Activated T-cell treated with anti-CD3 and anti-CD28 coated beads, Interleukin-2, amount 50 U/mL, for 4 hours (primary cell): ENCODE measurements at places on chromosomes 2 and 18. TPM values are rescaled to one million over a fixed set of nuclear protein-coding genes. Genes with fewer than 3 reads are reported as not detected.

CAPN13 gene
- 0.08 TPM for total RNA-seq

DNA sequence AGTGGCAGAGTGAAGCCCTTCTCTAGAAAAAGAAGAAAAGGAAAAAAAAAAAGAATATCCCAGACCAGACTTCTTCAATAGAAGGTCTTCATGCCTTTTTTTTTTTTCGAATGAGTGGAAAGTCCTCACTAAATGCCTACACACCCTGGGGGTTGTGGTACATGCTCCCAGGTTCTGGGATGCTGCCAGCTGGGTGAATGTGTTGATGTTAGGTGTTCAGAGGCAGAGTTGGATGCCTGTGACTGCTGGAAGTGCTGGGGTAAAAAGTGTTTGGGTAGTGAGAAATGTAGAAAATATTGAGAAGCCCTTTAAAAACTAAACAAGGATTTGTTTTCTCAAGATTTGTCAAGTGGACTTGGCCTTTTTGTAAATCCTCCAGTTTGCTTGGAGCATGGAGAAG is 318.6 kb downstream of the SLC4A3 start:
- no peak for DNase-seq

GRCh38 chr2:138137949-138138348 is 173.7 kb downstream of the HNMT start:
- no peak for DNase-seq

RFX8 gene
- total RNA-seq = not detected

SAG gene
- total RNA-seq = not detected

ZNF804A gene
- total RNA-seq = not detected

DNA sequence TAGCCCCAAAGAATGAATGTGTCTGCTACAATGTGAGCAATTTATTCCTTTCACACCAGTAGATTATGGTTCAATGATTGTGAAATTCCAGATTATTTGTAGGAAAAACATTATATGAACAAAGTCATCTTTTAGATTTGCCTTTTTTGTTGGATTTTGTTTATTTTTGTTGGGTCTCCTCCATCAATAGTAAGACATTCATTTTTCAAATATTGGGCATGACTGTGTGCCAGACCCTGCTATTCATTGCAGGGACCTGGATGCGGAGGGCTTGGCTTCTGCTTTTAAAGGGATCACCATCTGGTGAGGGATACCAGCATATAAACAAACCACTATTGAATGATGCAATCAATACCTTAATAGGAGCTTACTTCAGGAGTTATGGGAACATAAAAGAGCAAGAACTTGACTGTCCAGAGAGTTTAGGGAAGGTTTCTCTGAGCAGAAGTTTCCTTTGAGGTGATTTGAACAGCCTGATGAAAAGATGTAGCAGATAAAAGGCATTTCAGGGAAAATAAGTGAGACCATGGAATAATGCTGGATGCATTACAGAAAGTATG is 486.7 kb downstream of the EPHA4 start:
- DNase-seq = no peak

GIGYF2 gene
- total RNA-seq = 53.7 TPM

GRCh38 chr18:30945761-30946160 is 96.8 kb downstream of the DSC3 start:
- DNase-seq = no peak

DNA sequence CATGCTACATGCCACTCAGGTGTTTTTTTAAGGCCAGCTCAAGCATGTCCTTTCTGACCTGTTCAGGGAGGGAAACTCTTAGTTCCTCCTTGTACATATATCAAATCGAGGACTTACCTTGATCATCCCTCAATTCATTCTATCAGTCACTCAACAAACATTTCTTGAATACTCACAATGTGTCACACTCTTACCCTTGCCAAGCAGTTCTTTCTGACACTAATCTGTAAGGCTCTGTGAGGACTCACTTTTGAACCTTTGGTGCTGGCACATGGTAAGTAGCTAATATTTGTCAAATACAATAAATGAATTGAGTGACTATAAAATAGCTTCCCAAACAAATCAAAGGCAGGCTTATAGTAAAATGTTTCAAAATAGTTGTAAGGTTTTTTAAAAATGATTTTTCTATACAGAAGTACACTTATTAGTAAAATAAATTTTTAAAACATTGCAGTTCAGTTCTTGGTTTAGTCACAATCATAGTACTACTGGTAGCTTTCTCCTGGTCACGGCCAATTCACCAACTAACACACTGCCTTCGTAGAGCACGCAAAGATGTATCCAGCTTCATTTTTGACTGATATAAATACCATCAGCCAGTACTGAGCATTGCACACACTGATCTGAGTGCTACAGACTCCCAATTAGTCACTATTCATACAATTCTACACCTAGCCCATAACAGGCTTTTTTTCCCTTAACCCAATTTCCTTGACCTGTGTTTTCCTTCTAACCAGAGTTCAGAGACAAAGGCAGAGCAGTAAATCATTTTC is 50.9 kb downstream of the ZEB2 start:
- no peak for DNase-seq
